Astrocyte (in vitro differentiated cells and primary cell): ENCODE measurements at places on chromosomes 5 and 9. TPM values are rescaled to one million over a fixed set of nuclear protein-coding genes. Genes with fewer than 3 reads are reported as not detected.
A peak's percentile ranks its signal among the peaks of the same experiment; 100 is the strongest.

C5orf58 gene
- total RNA-seq = not detected in 2 replicates

CENPH gene
- total RNA-seq = 4.9 and 5.0 TPM in 2 replicates

SPATA31D4 gene
- total RNA-seq = not detected in 2 replicates

TYRP1 gene
- 0.26 and 0.73 TPM in 2 replicates for total RNA-seq

LOX gene
- 1,150 and 1,249 TPM in 2 replicates for total RNA-seq

PCDH1 gene
- 9.1 and 11.5 TPM in 2 replicates for total RNA-seq

DNA sequence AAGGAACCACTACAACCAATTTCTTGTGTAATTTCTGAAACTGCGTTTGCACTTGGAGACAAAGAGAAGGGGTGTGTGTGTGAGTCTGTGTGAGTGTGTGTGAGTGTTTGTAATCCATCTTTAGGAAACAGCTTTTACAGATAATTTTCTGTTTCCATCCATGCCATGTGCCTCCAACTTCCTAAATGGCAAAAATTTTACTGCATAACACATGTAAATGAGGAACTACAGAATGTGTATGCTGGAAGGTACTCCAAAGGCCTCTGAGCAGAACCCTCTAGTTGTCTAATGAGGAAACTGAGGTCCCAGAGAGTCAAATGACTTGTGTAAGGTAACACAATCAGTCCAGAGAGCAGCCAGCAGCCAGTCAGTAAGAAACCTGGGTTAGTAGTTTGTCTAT is 20.8 kb downstream of the MAMDC2 start:
- DNase-seq = no peak

- DNase-seq = no peak
Observed at GRCh38 chr9:114170771-114171461, 15.6 kb downstream of the COL27A1 start.

- no peak for DNase-seq
Observed at GRCh38 chr9:98085058-98085457, 28.5 kb downstream of the NANS start.

GRCh38 chr5:124461941-124462340 is 284.5 kb downstream of the ZNF608 start:
- no peak for DNase-seq

DNA sequence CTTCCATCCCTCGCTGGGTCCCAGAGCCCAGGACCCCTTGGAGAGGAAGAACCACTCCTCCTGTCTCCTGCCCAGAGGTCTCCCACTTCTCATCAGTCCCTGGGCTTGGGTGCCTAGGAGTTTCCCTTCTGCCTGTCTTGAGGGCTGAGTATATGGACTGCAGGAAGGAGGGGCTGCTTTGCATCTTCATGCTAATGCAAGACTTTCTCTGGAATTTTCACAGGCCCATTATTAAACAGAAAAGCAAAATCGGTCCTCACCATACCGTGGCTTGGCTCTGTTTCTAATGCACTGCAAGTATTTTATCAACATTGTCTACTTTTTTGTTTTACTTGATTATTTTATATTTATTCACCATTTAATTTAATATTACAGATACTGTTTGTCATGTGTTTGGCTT is 34.5 kb downstream of the TRIO start:
- DNase-seq = no peak

DNA sequence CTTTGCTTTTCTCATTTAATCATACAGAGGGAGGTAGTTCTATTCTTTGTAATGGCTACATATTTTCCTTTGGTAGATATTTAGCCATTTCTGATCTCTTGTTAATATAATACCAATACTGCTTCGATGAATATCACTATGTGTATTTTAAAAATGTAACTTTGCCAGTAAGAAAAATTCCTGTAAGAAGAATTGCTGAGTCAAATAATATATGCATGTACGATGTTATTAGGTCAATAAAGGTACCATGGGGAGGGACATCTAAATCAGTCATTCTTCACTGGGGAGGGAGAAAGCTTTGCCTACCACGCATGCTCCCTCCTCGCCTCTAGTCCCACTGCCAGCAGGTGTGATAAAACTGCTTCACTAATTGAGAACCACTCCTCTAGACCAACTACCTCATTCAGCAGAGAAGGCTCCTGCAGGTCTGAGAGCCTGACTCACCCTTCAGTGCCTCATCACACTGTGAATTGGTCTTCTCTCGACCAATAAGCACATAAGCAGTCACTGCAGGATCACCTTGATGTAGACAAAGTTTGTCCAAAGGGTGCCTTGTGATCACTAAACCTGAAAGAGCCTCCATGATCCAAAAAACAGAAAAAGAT is 56.1 kb upstream of the TBCA start:
- no peak for DNase-seq

DNA sequence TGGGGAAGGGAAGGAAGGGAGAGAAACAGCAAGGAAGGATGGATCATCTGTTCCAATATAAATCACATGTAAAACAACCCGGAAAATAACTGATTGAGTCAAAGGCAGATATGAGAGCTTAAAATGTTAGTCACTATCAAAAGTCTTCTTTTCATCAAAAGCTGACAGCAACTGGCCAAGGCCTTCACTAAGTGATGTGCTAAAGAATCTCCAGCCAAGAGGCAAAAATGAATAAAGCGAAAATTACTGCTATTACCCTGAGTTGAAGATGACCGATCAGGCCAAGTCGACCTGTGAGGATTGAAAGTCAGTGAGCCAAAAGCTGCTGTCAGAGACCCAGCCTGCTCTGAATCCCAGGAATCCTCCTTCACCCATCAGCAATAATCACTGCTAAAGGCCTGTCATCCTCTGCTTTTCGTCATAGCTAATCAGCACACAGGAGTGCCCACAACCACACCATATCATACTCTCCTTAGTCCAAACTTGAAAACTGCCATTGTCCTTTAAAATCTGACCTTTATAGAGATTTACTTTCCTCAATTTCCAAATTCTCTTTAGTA is 736.9 kb downstream of the TLE1 start:
- no peak for DNase-seq

DNA sequence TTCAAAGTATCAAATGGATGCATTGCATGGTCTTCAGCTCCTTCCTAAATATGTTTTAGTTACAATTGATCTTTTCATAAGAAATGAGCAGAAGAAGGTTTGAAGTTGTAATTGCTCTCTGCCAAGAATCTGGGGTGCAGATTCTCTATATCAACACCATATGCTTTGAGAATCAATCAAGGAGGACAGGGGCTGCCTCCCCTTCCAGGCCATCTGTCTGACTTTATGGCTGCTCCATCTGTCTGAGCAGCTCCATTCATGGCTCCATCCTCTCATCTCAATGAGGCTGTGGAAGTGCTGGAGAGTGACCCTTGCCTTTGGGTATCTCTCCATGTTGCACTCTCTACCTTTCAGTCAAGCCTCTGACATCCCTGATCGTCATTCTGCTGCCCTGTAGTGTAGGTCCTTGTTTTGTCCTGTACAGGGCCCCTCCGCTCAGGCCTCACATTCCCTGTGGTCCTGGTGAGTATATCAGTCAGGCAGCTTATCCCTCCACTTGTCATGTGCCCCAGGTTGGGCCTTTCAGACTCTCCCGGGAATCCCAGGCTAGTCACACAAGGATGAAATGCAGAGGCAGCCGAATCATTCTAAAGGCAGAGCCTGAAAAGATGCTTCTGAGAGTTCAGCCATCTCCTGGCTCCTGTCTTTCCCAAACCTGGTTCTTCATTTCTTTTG is 14.0 kb upstream of the SV2C start:
- no peak for DNase-seq

DNA sequence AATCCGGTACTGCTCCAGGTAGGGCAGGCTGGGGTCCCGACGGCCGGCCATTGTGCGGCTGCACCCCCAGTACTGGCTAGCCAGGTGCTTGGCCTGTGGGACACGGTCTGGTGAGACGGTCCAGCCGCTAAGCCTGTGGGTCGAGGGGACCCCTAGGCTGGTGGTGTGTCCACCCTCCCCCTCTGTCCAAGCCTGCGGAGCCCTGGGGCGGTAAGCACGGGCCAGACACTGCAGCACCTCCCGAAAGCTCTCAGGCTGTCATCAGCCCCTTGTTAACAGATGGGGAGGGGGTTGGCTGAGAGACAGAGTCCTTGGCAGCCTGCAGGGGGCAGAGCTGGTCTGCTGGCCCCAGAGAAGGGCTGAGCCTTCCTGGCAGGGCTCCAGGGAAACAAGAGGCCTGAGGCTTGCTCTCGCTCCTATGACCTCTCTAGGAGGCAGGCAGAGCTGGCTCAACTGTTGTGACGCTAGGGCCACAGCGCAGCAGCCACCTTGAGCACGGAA is 11.8 kb upstream of the MRNIP start:
- DNase-seq = no peak

DNA sequence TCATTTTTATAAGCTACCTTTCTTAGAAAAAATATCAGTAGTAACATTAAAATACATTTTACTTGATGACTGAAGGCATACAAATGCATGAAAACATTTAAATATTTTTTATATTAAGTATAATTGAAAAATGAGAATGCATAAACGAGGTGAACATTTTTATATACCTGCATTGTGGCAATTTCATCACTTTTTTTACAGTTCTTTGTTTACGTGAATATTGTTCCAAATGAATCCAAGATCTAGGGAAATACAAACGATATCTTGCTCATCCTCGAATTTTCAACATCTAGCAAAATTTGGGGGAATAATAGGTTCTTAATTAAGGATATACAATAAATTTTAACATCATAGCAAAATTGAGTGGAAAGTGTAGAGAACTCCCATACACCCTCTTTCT is 45.5 kb upstream of the ALDH1A1 start:
- no peak for DNase-seq

GRCh38 chr9:114924327-114924726 is 6.1 kb downstream of the TNFSF8 start:
- DNase-seq = no peak

DNA sequence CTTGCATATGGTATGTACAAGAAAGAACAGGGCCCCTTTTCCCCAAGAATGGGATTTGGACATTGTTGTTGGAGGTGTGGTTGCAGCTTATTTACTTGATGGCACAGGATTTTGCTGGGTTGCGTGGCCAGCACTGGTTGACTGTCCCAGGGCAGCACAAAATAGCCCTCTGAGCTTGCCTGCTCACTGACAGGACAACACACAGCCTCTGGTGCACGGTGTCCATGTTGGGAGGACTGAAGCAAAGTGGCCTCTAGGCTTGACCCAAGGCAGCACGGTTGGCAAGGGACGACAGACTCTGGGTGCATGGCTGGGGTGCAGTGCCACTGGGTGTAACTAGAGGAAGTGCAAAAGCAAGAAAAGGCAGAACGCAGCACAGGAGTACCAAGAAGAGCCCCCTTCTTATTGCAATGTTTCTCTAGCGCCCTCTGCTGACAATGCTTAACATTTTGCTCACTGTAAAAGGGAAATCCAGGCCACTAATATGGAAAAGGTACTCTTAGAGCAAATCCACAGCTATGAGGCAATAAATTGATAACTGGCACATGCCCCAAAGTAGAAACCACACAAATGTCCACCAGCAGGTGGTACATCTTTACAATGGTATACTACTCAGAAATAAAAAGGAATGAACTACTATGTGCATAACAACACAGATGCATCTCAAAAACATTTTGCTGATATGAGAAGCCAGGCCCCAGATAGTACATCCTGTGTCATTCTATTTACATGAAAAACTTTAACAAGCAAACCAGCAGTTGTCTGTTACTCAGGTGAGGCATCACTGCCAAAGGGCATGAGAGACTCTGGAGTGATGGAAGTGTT is 47.4 kb upstream of the BARX1 start:
- peak; percentile 8 for DNase-seq

DNA sequence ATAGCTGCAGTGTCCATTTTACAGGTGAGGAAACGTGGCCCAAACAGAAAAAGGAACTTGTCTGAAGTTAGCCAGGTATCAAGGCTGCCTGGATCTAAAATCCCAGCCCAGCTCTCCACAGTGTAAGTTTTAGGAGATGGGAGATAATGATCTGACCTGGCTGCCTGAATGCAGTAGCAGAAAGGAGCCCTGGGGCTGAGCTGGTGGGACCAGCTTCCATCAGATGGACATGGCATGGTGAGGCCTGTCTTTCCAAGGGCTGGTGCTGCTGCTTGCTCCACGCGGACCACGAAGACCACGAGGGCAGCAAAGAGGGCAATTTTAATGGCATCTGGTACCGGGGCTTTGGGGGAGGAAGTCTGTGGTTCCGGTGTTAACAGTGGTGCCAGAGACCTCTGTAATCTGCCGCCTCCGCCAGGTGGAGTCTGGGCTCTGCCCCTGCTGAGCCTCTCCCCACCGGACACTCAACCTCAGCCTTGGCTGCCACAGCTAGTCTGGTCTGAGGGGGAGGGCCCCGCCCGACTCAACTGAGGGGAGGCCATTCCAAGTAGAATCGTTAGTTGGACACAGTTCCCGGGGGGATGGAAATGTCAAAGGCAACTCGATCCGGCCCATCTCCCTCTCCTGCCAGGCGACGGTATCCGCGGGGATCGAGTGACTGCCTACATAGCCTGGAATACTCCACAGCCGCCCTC is 650 bp downstream of the MYORG start:
- DNase-seq = peak; percentile 15

- DNase-seq = no peak
Observed at GRCh38 chr5:168209997-168210396, 81.4 kb upstream of the WWC1 start.

DNA sequence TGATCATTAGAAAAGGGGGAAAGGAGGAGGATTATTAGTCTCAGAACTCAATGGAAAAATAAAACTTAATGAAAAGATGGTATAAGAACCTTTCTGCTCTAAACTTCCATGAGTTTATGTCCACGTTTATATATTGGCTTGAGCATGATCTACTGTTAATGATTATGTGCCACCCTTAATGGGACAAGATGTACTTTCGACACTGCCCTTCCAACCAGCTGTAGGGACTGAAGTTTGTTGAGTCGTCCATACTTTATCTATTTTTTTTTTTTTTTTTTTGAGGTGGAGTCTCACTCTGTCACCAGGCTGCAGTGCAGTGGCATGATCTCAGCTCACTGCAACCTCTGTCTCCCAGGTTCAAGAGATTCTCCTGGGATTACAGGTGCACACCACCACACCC is 25.0 kb upstream of the GABRP start:
- no peak for DNase-seq

DNA sequence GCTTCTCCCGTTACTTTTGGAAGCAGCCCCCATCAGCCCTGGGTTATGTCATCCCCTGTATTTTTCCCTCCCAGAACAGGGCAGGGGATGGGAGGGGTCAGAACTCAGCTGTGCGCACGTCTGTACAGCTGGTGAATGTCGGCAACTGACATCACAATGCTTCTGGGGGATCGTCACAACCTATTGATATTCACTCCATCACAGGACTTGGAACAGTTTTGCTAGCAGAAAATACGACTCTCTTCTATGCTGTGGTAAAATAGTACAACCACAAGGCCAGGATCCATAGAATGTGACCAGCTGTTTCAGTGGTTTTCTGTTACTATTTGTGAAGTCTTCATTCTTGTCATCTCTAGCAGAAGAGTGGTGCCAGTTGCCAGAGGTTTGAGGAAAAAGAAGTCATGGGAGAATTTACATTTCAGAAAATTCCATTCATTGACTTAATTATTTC is 77.1 kb upstream of the KLF4 start:
- peak; percentile 26 for DNase-seq

GRCh38 chr5:172071309-172071875 is 65.0 kb upstream of the FBXW11 start:
- no peak for DNase-seq

GRCh38 chr9:114678795-114679194 is 3.2 kb downstream of the TEX48 start:
- DNase-seq = peak; percentile 41

- no peak for DNase-seq
Observed at GRCh38 chr9:96148634-96149532, 153.1 kb downstream of the HSD17B3 start.
